Mammary epithelial cell (primary cell): ENCODE measurements at places on chromosomes 5 and 9.

DNA sequence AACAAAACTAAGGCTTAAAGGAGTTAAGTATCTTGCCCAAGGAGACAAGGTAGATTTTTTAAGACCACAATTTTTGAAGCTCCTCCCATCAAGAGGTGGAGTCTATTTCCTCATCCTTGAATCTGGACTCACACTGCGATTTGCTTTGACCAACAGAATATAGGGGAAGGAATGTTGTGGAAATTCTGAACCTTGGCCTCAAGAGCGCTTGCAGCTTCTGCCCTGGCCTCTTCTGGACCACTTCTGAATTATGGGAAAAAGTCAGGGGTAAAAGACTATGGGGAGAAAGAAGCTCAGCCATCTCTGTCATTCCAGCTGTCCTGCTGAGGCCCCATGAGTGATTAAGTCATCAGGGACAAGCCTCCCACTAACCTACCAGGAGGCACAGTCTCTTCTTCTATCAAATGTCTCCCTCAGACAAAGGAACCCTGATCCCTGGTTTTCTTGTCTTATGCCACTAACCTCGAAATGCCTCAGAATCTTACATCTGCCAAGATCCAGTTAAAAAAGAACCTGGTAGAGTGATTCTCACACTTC, 25.9 kb downstream of the MAPKAP1 start:
- DNase-seq: no peak

DNA sequence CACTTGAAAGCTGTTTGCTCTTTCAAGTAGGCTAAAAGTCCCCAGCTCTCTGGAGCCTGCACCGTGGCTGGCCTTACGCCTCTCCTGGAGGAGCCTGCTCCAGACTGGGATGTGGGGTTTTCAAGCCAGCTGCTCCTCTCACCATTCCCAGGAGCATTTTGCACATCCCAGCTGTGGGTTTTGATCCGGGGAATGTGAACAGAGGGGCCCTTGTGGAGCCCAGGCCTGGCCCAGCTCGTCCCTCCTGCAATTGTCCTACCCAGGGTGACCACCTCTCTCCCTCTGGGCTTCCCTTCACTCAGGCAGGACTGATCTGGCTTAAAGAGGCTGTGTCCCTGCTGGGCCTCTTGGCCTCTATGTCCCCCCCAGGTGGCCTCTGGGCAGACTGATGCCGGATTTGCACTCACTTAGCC, 32.5 kb upstream of the TIFAB start:
- no peak for DNase-seq

DNA sequence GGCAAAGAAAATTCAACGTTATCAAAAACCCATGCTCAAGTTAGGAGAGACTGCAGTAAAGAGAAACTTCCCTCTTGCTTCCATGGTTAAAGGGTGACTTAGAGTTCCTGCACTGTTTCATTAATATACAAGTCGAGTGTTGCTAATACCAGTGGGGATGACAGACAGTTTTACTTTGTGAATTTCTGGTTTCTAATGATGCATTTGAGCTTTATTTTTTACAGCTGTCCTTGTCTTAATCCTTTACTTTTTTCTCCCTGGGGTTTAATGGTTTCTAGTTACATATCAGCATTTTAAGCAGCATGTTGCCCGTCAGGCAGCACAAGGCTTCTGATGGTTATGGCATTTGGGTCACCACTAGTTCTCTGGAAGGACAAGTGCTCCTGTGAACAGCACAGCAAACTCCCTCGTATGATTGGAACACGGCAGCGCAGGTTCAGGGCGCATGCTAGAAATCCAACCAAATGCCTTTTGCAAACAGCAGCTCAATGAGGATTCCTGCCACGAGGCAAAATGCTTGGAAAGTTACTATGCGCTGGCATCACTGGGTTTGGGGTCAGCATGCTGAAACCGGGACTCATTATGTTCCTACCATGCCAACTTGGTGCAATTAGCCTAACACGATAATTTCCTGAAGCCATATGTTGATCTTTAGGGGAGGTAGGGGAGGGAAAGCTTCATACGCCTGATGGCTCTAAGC, 463.8 kb downstream of the BNC2 start:
- no peak for DNase-seq

GRCh38 chr5:178532236-178532635, 58.0 kb downstream of the COL23A1 start:
- DNase-seq: no peak

GRCh38 chr9:27491154-27491553, 32.9 kb upstream of the IFNK start:
- DNase-seq: peak; percentile 43

GRCh38 chr5:58999804-59000203, 416.9 kb downstream of the RAB3C start:
- no peak for DNase-seq

- no peak for DNase-seq
Measured at GRCh38 chr5:156126716-156127115, 200.2 kb upstream of the SGCD start.

- peak; percentile 32 for DNase-seq
Measured at GRCh38 chr9:123353984-123354591, 1.9 kb upstream of the CRB2 start.

DNA sequence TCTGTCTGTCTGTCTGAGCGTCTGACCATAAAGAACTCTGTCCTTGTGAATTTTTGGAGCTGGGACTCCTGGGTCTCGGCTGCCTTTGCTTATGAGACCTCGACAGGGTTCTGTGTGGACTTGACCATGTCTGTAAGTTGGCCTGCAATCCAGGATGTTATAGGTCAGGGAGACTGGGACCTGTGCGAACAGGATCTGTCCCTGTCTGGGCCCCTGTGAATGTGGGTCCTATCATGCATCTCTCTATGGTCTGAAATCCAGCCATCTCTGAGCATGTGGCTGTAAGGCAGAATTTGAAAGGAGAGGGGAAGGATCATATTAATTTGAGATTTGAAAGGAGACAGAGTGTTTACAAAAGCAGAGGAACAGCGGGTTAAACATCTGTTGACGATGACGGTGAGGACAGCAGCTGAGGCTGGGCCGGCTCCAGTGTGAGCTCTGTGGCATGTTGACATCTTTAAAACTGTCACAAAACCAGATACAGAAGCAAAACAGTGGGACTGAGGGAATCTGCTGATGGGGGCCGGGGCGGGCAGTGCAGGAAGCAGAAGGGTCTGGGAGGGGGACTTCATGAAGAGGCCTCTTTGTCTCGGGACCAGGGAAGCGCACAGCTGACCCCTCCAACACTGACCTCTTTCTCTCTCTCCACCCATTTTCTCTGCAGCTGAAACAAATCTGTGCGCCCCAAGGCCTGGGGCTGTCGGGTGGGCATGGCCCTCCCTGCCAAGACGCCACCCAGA, 19.1 kb upstream of the MVB12B start:
- DNase-seq: no peak

GRCh38 chr5:173187054-173187743, 42.9 kb downstream of the BNIP1 start:
- no peak for DNase-seq

DNA sequence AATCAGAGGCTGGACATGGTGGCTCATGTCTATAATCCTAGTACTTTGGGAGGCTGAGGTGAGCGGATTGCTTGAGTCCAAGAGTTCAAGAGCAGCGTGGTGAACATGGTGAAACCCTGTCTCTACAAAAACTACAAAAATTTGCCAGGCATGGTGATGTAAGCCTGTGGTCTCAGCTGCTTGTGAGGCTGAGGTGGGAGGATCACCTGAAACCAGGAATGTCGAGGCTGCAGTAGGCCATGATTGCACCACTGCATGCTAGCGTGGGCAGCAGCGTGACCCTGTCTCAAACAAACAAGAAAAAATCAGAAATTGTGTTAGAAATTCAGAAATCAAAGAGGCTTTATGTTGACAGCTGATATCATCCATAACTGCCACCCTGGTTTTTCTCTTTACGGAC, 21.4 kb downstream of the JMY start:
- DNase-seq: no peak

GRCh38 chr9:11135851-11136250, 523.0 kb upstream of the PTPRD start:
- no peak for DNase-seq

- no peak for DNase-seq
Measured at GRCh38 chr5:56938858-56939257, 13.1 kb downstream of the MIER3 start.

DNA sequence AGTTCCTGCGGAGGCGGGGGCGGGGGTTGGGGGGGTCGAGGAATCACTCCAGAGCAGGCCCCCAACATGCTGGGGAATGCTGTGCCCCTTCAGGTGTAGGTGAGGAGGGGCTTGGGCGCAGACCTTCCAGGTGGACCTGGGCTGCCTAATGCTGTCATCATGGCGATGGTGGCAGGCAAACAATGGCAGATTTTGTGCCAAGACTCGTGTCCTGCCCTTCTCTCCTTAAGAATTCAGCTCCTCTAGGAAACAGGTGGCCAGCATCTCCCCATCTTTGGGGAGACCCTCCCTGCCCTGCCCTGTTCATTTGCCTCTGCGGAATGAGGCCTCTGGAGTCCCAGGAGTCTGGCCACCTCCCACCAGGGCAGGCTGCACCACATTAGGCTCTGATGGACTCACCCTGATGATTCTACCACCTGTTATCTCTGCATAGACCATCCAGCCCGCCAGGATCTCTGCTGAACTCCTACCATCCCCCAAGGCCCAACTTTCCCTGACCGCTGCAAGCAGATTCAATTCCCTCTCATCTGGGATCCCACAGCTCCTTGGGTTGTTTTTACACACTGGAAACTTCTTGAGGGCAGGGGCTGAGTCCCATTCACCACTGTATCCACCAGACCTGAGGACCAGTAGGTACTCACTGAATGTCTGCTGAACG, 10.9 kb upstream of the SLC25A51 start:
- no peak for DNase-seq

- DNase-seq: no peak
Measured at GRCh38 chr9:28668158-28668557, 1094.9 kb upstream of the C9orf72 start.

- DNase-seq: peak; percentile 99
Measured at GRCh38 chr5:141521244-141521781, 32.4 kb downstream of the PCDHGC5 start.

GRCh38 chr9:35069020-35069419, 3.4 kb downstream of the VCP start:
- DNase-seq: no peak

- no peak for DNase-seq
Measured at GRCh38 chr5:132887283-132887682, 13.8 kb downstream of the LEAP2 start.

DNA sequence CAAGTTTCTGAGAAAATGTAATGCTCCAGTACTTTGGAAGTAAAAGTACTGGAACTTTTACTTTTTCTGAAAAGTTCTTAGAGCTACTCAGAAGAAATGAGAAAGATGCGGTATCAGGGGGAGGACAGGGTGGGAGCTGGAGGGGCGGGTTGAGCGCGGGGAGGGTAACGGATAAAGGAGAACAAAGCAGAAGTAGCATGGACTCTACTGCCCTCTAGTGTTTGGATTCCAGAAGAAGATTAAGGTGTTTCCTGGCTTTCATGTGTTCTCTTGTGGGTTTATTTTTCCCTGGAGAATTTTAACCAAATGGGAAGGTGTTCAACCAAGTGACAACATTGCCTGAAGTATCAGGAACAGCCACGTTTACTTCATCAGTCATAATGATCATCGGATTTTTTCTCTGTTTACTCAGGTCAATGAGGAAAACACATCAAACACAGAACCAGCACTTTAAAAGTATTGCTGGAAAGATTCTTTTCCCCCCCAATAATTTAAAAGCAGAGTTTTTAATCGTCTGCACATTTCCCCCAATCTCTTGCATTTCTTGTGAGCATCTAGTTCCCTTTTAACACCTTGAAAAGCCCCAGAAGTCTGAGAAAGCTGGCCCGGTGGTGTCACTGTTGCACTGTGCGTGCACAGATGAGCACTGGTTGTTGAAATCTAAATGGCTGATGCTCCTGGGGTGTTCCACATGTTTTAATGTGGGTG, 190.6 kb downstream of the MPDZ start:
- DNase-seq: peak; percentile 35

- DNase-seq: peak; percentile 14
Measured at GRCh38 chr9:73042155-73042554, 89.3 kb upstream of the ALDH1A1 start.

DNA sequence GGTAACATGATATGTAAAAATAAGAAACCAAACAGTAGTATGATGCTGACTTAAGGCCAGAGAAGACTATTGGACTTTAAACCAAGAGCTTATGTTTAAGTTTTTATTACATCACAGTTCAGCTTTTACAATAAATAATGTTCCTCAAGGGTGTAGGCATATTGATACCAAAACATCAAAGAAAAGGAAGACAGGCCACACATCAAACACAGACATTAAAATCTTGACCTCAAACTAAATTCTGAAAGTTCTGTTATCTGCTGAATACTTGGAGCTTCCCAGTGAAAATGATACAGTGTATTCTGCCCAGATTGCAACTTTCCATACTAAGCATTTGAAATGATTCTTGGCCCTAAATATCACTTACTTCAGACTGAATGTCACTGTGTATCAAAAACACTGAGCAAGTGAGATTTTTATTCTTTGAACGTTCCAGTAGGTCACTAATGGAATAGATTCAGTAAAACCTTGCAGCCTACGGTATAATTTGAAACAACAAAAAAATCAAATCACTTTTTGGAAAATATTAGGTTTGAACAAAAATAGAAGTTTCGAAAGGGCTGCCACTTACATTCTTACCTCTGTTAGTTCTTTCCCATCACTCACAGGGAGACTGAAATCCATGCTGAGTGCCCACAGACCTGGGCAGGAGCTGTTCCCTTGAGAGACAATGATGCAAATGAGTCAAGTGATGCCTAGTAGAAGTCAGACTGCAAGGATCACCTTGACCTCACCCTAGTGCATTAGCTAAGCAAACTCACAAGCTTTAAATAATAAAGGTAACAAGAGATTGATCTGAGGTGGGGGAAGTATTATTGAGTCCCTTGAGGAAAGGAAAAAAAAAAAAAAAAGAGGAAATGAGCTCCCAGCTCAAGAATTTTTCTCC, 2.5 kb downstream of the LPAR1 start:
- peak; percentile 10 for DNase-seq

DNA sequence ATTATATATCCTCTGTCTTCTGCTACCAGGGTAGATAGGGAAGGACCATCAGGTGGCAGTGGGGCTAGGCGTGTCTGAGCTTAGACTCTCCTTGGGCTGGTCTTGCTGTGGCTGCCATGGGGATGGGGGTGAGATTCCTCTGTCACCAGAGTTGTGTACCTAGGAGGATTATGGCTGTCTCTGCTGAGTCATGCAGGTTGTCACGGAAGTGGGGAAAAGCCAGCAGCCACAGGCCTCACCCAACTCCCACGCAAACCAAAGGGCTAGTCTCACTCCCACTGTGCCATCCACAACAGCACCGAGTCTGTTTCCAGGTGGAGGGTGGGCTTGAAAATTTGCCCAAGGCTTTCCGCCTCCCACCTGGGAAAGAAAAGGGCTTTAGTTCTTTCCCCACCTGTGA, 476.1 kb downstream of the CYLC2 start:
- DNase-seq: peak; percentile 62

DNA sequence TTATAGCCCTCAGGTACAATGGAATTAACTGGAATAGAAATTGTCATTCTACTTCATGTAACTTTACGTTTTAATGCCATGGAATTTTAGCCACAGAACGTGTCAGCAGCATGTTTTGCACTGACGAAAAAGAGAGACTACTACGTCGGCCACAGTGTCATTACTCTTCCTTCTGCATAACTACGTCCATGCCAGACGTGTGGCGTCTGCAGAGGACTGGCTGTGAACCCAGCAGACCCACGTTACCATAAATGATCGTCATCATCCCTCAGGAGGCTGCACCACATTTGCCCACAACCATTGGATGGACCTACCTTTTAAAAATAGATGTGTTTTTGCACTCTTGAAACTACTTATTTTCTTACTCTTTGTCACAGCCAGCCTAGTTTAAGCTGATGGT, 63.8 kb upstream of the ATG10 start:
- DNase-seq: no peak

- DNase-seq: peak; percentile 63
Measured at GRCh38 chr5:122078116-122079110, at the start of gene LOX. TSS of gene LOX (minus strand) at chr5:122078259. CDS start at chr5:122077985, 274 bp downstream.

- DNase-seq: no peak
Measured at GRCh38 chr9:124359855-124360678, 55.2 kb downstream of the PSMB7 start.
